ENCODE measurements at places on chromosomes 7 and 10. TPM values are rescaled to one million over a fixed set of nuclear protein-coding genes. Genes with fewer than 3 reads are reported as not detected.

The GDI2 gene
- 153 TPM for total RNA-seq

The EPO gene
- total RNA-seq = not detected

The GNAT3 gene
- not detected for total RNA-seq

The HDAC9 gene
- total RNA-seq = 42.3 TPM

The RBM20 gene
- total RNA-seq = 3.0 TPM

The LRRC72 gene
- not detected for total RNA-seq

The TBATA gene
- not detected for total RNA-seq

The ATRNL1 gene
- 1.4 TPM for total RNA-seq

The TMEM213 gene
- total RNA-seq = not detected

GRCh38 chr7:32507414-32507813, 12.1 kb downstream of the AVL9 start:
- no peak for DNase-seq

GRCh38 chr7:70607759-70608158, 524.2 kb upstream of the GALNT17 start:
- DNase-seq = no peak

DNA sequence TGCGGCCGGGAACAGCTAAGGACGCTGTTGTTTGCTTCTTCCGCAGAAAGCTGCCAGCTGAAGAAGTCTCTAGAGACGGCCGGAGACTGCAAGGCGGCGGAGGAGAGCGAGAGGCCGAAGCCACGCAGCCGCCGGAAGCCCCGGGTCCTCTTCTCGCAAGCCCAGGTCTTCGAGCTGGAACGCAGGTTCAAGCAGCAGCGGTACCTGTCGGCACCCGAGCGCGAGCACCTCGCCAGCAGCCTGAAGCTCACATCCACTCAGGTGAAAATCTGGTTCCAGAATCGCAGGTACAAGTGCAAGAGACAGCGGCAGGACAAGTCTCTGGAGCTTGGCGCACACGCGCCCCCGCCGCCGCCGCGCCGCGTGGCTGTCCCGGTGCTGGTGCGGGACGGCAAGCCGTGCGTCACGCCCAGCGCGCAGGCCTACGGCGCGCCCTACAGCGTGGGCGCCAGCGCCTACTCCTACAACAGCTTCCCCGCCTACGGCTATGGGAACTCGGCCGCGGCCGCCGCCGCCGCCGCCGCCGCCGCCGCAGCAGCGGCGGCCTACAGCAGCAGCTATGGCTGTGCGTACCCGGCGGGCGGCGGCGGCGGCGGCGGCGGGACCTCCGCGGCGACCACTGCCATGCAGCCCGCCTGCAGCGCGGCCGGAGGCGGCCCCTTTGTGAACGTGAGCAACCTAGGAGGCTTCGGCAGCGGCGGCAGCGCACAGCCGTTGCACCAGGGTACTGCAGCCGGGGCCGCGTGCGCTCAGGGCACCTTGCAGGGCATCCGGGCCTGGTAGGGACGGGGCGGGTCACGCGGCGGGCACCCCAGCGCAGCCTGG, 2.4 kb downstream of the NKX2-3 start:
- DNase-seq = peak; percentile 82

DNA sequence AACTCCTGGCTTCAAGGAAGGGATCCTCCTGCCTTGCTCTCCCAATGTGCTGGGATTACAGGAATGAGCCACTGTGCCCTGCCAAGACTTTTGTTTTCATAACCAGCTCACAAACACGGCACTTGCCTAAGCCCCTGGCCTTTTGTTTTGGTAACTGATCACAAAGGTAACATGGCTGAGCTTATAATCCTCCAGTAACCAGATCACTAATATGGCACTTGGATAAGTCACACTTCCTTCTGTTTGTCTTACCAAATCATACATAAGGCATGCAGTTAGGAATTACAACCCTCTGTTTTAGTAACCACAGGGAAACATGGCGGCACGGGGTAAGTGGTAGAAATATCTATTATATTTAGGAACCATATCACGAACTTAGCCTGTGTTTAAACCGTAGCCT, 577.1 kb downstream of the CALN1 start:
- DNase-seq = no peak

DNA sequence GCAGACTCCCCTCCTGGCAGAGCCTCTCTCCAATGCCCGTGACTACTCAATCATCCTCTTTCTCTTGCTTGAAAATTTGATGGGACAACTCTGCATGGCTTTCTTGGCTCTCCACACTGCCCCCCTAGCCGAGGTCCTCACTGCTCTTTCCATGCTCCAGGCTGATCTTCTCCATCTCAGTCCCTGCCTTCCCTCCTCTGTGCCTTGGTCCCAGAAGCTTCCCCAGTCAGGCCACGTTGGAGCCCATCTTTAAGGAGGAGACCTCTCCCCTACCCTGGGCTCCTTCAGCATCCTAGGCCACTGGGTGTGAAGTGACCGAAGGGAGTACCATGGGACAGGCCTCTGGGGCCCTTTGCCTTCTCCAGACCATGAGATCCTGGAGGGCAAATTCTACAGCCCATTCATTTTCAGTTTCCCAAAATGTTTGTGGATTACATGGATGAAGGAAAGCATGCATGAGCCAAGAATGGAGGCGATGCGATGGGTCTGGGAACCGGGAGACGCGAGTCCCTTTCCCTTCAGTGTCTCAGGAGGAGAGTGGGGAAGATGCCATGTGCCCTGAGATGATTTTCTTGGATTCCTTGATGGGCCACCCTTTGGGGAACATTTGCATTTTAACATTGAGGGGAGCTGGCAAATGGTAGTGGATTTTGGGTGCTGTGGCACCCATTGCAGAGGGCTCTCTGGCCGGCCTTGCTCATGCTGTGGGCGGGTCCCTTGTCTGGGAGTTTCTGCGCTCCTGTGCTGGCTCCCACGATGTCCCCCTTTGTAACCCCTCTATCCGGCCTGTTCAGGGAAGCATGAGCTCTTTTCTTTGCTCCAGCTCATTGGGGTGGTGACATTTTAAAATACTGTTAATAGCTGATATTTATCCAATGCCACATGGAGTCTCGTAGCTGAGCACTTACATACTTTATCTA, 376.6 kb downstream of the RPS24 start:
- no peak for DNase-seq

DNA sequence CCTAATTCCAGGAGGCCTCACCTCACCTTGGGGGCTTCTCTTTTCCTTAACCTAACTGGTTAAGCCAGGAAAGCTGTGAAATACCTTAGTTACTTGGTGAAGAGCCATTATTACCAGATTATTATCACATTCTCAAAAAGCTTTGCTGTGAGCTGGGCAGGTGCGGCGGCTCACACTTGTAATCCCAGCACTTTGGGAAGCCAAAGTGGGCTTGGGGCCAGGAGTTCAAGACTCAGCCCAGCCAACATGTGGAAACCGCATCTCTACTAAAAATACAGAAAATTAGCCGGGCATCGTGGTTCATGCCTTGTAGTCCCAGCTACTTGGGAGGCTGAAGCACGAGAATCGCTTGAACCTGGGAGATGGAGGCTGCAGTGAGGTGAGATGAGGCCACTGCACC, 102.4 kb upstream of the KLF6 start:
- DNase-seq = no peak

DNA sequence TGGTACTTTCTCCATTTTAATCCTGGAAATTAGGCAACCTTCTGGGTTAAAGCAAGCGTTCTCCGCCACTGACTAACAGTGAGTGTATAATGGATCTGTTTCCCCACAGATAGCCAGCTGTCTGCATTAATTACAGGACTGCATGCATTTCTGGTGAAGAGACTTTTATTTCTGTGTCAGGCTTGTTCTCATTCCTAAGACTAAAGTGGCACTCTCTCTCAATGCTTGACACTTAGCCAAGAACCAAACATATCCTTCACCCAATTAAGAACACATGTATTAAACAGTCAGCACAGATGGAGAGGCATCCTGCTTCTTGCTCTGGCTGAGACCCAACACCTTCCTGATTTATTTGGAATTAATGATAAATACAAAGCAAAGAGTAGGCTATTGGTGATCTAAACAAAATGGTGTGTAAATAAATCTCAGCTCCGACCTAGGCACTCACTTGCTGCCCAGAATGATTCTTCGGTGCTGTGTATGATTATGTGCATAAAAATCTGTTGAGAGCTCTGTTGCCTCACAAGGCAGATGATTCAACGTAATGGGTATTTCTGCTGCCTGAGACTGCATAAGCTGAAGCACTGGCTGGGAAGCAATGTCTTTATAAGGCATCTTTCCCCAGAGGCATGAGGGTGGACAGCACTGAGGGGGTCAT, 16.8 kb downstream of the CALU start:
- DNase-seq = no peak

DNA sequence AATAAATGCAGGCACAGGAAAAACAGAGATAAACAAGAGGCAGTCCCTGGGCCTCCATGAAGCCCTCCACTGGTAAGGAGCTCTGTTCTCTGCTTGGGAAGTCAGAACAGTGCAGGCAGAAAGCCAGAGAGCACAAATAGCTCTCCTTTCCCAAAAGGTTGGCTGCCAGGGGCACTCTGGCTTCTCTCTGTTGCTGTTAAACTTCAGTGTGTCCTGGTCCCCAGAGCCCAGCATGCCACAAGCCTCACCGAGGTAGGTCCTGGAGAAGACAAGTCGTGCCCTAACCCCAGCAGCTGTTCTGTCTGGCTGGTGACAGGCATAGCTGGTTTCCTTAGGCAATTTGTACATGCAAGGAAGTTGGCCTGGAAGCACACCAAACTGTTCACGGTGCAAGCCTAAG, 17.3 kb downstream of the SLC16A12 start:
- DNase-seq = no peak

- DNase-seq = peak; percentile 72
These were observed 29.4 kb downstream of the GRID1 start for GRCh38 chr10:86337121-86337601.

Measured in posterior vena cava (tissue), 2 donors.